ENCODE measurements at places on chromosomes 13 and 19.
A peak's percentile ranks its signal among the peaks of the same experiment; 100 is the strongest.

GRCh38 chr13:46541210-46541609 lies 11.8 kb upstream of the LRCH1 start:
- DNase-seq: no peak

GRCh38 chr13:32314271-32315237 lies 609 bp downstream of the ZAR1L start:
- DNase-seq: no peak

DNA sequence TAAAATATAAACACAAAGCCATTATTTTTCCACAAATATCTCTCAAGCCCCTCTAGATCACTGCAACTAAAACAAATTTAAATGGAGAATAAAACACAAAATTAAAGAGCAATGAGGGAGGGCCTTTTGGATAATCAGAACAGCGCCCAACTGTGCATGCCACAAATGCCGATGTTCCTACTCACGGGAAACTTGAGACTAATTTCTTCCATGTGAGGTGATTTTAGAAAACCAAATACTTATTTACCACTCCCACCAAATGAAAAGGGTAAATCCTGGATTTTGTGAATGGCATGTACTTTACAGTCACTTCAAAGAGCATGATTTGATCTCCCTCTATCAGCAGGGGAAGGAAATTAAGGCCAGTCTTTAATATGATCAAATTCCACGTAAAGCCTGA lies 74.8 kb downstream of the SLC7A1 start:
- DNase-seq: peak; percentile 85

- no peak for DNase-seq
These were observed 662.1 kb downstream of the PCDH9 start for GRCh38 chr13:66567899-66568612.

DNA sequence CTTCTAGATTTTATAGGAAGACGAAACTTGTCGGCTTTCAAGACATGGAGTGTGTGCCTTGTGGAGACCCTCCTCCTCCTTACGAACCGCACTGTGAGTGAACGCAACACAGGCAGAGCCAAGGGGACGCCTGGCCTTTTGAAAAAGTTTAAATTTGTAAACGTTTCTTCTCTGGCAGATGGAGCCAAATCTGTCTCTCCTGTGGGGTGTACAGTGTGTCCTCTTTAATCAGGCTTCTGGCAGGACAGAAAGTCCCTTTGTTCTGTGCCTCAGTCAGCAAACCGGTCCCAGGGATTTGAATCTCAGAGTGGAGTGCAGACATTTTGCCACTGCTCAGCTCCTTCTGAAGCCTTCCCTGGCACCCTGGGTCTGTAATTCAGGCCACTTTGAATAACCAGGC lies 56.5 kb downstream of the TNFRSF19 start:
- no peak for DNase-seq

DNA sequence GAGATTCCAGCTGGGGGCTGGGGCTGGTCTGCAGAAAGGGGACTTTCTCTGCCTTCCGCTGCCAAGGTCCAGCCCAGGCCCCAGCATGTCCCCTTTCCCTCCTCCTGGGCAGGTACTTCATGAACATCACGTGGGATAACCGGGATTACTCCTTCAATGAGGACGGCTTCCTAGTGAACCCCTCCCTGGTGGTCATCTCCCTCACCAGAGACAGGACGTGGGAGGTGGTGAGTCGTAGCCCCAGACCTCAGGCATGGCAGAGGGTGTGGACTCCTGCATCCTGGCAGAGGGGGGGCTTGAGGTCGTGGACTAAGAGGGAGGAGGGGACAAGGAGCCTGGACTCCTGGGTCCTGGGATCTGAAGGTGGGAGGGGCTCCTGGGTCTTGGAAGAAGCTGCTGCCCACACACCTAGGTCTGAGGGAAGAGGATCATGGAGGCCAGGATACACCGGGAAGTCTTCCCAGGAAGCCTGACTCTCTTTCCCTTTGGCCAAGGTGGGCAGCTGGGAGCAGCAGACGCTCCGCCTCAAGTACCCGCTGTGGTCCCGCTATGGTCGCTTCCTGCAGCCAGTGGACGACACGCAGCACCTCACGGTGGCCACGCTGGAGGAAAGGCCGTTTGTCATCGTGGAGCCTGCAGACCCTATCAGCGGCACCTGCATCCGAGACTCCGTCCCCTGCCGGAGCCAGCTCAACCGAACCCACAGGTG lies 20.6 kb downstream of the GRIN2D start:
- no peak for DNase-seq

DNA sequence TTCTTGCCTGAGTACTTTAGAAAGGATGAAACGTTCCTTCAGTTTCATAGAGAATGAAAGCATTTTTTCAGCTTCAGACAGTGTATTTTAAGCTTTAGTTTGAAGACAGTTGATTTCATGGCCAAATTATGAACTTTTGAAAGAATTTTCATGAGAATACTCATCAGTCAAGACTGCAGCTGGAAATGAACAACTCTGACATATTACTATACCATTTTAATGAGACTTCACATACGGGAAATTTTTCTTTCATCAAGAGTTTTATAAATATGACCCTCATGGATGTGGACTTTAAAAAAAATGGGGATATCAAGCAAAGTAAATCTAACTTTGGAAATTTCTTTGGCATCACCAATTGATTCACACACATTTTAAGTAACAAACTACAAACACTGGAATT lies 6.4 kb downstream of the LATS2 start:
- no peak for DNase-seq

GRCh38 chr19:30388819-30389218 lies 16.6 kb downstream of the ZNF536 start:
- no peak for DNase-seq

DNA sequence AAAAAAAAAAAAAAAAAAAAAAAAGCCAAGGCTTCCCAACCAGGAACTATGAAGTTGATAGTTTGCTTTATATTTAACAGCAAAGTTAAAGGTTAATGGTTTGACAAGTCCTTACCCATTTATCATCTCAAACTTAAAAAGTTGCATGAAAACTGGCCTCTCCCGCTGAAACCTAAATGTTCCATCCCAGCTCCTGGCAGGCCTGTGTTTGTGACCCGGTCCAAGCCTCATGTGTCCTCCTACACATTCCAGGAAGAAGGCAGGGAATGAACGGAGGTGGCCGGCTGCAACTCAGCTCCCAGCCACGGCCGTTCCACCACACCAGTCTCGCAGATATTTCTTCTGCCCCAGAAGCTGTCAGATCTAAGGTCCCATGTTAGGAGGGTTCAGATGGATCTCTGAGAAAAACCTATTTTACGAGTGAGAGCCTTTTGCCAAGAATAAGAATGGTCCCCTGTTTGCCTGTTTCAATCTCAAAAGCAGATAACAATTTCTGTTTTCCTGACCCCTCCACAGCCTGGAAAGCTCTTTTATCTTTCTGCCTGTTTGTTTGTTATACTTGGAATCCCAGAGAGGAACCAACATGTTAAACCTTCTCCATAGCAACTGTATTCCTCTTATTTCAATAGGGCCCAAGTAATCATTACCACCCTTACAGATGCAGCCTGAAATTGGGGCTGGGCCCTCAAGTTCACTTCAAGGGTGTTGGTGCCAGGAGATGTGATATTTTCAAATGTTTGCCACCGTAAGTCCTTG lies 56.5 kb downstream of the KCTD12 start:
- DNase-seq: no peak

DNA sequence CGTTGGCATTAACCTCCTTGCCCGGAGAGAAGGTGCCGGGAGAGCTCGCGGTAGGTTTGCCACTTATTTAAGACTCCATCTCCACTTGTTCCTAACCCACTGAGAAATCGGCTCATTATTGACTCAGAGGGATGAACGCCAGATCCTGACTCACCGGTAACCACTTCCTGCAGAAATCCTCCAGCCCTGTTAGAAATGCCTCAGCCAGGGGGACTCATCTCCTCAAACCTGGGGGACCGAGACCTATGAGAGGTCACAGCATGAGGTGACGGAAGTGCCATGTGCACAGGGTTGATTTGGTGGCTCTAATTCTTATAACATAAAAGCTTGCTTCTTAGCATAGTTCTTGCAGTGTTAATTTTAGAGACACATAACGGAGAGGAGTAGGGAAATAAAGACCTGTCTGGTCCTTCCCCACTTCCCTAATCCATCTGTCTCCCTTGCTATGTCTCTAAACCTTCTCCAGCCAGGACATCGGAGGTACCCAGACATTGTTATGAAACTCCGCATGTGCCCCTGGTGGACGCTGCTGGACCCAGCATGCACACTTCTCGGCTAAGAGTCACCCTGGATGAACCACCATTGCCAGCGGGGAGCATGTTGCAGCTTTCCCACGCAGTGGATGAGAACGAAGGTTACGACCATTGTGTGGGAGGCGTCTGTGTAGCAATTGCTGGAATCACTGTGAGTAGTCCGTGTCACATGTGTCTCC lies 158.9 kb downstream of the EFNB2 start:
- DNase-seq: peak; percentile 80
